ENCODE measurements at places on chromosomes 1 and 21.
A peak's percentile ranks its signal among the peaks of the same experiment; 100 is the strongest.

DNA sequence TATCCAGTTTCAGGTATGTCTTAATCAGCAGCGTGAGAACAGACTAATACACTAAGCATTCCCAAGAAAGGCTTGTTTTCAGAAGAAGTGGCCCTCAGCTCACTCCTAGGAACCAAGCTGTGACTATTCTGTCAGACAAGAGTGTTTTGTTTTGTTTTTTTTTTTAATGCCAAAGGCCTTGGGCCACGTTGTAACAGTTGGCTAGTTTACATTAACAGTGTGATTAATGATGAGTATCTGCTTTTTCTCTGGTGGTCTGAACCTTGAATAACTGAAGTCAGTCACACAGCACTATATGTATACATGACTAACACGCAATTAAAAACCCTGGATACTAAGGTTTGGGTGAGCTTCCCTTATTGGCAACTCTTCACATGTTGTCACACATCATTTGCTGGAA is 21.9 kb downstream of the DPYD start:
- no peak for DNase-seq

- DNase-seq: no peak
Measured at GRCh38 chr1:168341483-168341975, 60.9 kb downstream of the TBX19 start.

- no peak for DNase-seq
Measured at GRCh38 chr1:222554177-222554576, 6.3 kb upstream of the HHIPL2 start.

DNA sequence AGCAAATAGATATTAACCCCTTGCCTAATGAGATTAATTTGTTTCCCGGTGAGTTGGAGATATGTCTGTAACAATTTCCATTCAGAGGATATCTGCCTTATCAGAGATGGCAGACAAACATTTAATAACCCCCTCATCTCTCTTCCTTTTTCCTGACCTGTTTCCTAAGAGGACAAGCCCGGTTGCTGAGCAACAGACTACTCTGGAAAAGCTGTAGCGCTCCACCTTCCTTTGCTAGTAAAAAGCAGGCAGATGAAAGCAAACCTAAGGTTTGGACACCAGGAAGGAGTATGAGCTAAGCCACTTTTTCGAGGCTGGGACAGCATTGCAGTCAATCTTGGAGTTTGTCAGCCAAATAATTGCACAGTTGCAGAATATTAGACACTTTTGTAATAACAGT is 82.4 kb downstream of the RGS21 start:
- DNase-seq: no peak

GRCh38 chr1:36083635-36084496 is at the start of gene TEKT2:
TEKT2 (plus strand) TSS chr1:36084094; CDS start chr1:36084922, 828 bp downstream.
- no peak for DNase-seq

GRCh38 chr1:161200421-161200991 is 1.7 kb upstream of the ADAMTS4 start:
- DNase-seq: no peak

DNA sequence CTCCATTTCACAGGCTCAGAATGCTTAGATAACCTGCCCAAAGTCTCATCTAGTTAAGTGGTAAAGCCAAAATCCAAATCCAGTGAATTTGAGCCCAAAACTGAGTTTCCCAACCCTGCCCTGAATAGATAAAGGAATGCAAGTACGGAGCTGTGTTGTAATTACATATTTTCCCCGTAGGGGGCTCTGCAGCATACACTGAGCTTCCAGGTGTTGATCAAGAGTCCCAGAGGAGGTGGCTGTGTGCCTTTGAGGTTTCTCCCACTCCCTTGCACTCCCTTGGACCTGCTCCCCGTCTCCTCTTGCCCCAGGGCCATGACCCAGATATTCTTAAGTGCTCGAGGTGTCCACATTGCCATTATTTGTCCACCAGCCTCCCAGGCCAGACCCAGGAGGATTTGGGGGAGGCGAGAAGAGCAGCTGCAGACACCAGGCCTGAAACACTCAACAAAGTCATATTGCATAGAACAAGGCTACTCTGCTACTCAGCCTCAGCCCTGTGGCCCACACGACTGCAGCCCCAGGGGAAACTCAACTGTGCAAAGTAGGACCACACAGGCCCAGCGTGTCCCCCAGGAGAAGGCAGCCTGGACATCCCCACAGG is 18.4 kb upstream of the LY9 start:
- no peak for DNase-seq

DNA sequence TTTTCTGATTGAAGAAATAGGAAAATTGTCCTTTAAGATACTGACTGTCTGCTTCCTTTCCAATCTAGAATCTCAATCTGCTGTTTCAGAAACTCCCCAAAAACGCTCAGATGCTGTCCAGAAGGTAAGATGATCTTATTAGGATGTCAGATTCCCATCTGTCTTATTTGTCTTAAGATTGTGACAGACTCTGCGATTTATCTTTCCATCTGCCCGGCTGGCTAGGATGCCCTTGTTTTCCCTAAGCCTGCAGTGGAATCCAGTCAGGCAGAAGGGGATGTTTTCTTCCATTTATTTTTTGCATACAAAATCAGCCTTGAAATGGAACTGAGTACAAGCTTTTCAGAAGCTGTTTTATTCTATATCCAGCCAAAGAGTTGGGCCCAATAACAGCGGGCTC is 96.5 kb downstream of the FMN2 start:
- DNase-seq: no peak

GRCh38 chr1:182203191-182203875 is 141.8 kb upstream of the ZNF648 start:
- DNase-seq: no peak

GRCh38 chr1:219075121-219075879 is 98.4 kb upstream of the LYPLAL1 start:
- no peak for DNase-seq

- DNase-seq: no peak
Measured at GRCh38 chr1:24526940-24527542, 24.4 kb downstream of the RCAN3 start.

DNA sequence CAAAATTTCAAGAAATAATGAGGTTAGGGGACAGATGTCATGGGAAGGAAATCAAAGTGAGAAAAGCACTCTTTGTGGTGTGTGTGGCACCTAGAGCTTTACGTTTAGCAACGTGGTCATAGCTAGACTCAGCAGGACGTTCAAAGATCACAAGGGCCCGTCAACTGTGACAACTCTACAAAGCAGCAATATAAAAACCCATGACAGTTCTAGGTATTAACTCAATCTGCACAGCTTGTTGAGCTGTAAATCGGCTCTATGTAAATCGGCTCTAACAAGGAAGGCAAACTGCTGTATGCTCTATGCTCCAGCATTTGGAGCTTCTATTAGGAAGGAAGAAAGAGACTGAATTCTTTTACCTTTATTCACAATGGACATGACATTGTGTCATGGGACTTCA is 64.8 kb downstream of the TP53BP2 start:
- DNase-seq: no peak

DNA sequence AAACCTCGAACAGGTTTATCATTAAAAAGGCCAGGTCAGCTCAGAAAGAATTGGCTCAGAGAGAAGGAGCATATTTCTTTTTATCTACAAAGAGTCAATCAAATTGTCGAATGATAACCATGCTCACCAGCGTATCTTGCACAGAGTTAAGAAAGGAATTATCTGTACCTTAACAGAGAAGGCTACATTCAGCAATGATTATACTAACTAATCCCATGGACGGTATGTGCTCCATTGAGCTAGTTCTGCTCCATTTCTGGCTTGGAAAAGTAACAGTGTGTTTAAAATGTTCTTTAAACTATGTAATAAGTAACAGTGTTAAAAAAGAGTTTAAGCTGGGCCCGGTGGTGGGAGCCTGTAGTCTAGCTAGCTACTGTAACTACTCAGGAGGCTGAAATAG is 4.2 kb downstream of the UBR4 start:
- no peak for DNase-seq

GRCh38 chr1:54517496-54517895 is 30.5 kb upstream of the ACOT11 start:
- DNase-seq: no peak

DNA sequence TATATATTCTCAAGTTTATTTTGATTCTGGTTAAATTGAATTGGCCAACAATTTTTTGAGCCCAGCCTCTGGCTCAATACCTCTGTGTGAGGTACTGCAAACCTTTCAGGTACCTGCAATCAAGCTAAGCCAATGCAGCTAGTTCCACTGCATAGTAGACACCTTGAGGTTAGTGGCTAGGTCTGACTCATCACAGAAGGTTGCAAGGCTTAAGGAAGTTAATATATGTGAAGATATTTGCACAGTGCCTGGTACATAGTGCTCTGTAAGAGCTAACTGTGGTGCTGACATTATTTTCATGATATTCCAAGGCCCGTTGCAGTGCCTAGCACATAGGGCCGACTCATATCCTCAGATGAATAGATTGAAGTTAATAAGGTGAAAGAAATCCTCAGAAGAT is 330.5 kb upstream of the KAZN start:
- no peak for DNase-seq

DNA sequence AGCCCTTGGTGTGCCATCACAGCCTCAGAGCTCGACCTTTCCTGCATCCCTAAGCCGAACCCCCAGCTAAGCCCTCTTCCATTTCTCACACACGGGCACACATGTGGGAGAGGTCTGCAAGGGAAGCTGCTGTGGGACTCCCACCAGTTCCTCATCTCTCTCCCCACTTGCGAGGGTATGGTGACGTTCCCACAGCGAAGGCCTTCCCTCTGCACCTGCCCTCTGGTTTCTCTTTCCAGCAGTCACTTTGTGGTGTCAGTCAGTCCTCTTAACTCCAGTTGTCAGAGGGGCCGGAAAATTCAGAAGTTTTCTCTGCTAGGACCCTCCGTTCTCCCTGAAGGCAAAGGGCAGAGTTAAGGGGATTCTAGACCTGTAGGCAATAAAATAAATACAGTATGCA is 5.5 kb upstream of the STK40 start:
- no peak for DNase-seq

GRCh38 chr1:206708058-206708457 is 23.4 kb downstream of the MAPKAPK2 start:
- DNase-seq: no peak

DNA sequence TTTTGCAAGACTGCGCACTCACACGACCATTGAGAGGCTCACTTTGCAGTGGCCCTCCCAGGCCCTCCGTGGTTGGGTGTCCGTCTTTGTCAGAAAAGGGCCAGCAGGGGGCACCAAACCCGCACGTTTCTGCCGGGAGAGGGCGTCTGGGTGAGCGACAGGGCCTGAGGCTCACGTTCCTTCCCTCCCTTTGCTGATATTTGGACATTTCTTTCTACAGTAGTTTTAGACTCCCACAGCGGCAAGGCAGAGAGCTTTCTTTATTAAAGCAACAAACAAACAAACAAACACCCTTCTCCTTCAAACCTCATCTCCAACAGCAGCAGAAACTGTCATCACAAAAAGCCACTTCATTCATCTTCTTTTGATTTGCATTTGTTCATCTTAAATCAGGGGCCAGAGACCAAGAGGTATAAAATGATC is 79.2 kb upstream of the WDR26 start:
- peak; percentile 53 for DNase-seq

- no peak for DNase-seq
Measured at GRCh38 chr1:198179556-198179981, 22.8 kb downstream of the NEK7 start.

DNA sequence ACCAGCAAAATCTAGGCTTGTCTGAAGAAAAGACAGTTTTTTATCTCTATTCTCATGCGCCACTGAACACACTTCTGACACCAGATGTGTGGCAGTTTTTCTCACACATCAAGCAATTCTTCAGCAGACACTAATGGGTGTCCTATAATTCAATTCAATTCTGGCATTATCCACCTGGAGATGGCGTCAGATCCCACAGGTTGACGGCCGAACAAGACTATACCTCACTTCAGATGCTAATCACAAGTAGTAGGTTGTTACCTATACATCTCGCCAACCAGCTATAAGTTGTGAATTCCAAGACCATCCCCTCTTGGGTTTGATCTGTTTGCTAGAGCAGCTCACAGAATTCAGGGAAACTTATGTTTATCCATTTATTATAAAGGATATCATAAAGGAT is 89.9 kb upstream of the ARTN start:
- DNase-seq: no peak

DNA sequence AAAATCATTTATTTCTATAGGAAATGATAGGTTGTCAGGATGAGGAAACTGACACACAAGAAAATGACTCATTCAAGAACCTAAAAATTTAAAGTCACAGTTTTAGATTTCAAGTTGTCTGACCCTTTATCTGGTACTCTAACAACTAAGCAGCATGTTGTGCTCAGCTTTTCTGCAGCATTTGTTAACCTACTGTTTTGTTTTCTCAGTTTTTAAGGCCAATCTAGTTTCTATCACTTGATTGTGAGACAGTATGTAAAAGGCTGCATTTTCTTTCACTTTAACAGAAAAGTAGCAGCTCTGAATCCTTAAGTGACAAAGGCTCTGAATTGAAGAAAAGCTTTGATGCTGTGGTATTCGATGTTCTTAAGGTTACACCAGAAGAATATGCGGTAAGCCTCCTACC is 59.1 kb downstream of the RALGPS2 start:
- no peak for DNase-seq

DNA sequence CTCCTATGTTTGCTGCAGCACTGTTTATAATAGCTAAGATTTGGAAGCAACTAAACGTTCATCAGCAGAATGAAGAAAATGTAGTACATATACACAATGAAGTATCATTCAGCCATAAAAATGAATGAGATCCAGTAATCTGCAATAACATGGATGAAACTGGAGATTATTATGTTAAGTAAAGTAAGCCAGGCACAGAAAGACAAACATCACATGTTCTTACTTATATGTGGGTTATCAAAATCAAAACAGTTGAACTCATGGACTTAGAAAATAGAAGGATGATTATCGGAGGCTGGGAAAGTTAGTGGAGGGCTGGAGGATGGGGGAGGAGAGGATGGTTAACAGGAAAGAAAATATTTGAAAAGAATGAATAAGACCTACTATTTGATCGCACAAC is 1017.6 kb downstream of the KCNT2 start:
- no peak for DNase-seq

GRCh38 chr1:216183454-216183853 is 239.8 kb downstream of the USH2A start:
- no peak for DNase-seq

GRCh38 chr1:116945421-116945820 is 35.7 kb downstream of the PTGFRN start:
- no peak for DNase-seq

- no peak for DNase-seq
Measured at GRCh38 chr1:151492120-151492519, 19.1 kb upstream of the CGN start.

DNA sequence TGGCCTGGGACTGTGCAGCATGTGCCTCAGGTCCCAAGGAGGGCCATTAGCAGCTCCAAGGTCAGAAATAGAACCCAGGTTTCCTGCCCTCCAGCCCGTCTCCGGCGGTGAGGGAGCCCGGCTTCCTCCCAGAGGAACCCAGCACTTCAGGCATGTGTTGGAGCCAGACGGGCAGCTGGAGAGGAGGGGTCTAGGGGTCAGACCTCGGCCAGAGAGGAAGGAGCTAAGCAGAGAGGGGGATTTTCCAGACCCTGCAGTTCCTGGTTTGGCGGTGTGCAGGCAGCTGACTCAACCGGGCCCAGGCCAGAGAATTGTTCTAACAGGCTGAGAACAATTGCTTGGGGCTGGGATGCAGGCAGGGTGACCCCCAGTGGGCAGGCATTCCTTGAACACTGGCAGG is 37.1 kb downstream of the HSPG2 start:
- no peak for DNase-seq

GRCh38 chr1:39369565-39369964 is 121.9 kb upstream of the BMP8A start:
- no peak for DNase-seq

- DNase-seq: no peak
Measured at GRCh38 chr1:205049479-205049878, 6.5 kb downstream of the CNTN2 start.

- DNase-seq: no peak
Measured at GRCh38 chr1:208007319-208007937, 96.5 kb upstream of the CD34 start.

GRCh38 chr1:48285525-48285924 is 63.0 kb downstream of the SLC5A9 start:
- DNase-seq: no peak
